ENCODE measurements at places on chromosomes 1 and 21.

DNA sequence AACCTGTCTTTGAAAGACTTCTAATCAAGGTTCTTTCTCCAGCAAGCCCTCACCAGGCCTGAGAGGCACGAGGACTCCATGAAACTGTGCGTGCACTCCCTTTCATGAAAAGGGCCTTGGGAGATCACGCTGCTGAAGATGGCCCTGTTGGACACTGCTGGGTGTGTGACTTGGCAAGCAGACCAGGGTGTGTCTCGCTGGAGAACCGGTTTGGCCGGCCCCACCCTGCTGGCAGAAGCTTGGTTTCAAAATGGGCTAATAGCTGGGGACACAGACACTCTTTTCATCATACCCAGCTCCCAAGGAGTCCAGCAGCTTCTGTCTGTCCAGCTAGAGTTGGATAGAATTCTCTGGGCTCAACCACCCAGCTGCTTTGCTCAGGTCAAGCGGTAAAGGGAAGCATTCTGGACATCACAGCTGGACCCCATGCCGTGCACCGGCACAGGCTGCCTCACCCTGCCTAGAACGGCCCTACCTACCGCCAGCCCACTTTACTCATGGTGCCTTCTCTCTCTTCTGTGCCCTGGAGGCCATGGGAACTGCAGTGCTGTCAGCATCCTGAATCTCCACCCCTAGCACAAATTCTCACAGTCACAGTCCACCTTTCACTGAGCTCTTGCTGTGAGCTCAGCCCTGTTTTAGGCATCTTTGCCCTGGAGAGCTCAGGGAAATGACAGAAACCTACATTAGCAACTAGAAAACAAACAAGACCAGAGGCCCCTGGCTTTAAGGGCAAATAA, 24.6 kb downstream of the PKP1 start:
- no peak for DNase-seq

- DNase-seq = no peak
These were observed 6.0 kb downstream of the ZBTB48 start for GRCh38 chr1:6585841-6586240.

- no peak for DNase-seq
These were observed 431 bp downstream of the MTARC1 start for GRCh38 chr1:220787069-220787619.

- peak; percentile 48 for DNase-seq
These were observed 24.8 kb upstream of the ELOA start for GRCh38 chr1:23718482-23718881.

GRCh38 chr1:81006502-81006901, 794.2 kb upstream of the ADGRL2 start:
- no peak for DNase-seq

DNA sequence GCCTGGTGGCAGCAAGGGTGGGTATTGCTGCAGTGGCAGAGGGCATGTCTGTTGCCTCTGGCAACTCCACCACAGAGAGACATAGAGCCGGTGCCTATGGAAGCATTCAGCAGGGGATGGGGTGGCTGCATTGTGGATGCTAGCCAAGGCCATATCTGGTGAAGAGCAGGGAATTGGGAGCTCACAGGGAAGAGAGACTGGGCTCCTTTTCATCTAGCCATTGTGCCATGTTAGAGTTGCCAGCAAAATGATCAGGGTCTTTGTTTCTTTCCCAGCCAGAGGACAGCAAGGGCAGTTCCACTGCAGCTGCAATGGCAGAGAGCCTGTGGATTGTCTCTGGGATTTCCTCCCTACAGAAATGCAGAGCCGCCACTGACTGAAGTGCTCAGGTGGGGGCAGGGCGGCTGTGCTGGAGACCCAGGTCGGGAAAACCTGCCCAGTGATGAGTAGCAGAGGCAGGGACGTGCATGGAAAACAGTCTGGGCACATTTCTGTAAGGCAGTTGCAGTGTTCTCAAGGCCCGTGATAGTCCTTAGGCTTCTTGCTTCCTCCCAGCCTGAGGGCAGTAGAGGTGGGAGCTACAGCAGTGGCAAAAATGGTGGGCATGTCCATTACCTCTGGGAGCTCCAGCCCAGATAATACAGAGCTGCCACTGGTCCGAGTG, 40.2 kb upstream of the CYP4X1 start:
- no peak for DNase-seq

DNA sequence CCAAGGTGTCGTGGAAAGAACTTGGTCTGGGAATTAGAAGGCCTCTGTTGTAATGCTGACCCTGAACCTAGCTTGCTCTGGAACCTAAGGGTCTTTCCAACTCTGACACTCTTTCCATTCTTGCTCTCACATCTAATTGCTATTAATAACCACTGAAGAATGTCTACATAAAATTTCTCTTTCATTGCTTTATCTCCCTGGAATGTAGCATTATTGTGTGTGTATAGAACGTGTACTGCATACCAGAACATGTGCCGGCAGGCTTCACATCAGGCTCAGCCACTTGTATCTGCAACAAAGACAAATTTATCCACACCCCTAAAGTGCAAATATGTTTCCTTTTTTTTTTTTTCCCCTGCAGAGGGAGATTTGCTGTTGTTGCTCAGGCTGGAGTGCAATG, 13.9 kb upstream of the LAX1 start:
- peak; percentile 70 for DNase-seq

DNA sequence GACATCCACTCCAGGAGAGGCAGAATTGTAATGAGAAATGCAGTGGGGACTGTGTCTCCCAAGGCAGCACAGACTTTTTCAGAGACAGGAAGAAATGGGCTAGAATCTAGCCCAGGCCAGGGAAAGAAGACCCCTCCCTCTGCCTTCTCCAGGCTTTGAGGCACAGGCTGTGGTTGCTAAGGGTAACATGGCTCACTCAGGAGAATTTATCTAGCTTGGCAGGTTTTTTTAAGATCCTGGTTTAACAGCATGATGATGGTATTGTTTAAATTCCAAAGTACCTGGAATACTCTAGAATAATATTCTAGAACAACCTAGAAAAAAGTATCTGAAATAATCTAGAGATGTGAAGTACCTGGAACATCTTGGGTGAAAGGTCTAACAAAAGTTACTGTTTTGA, 125.6 kb downstream of the URB2 start:
- no peak for DNase-seq

- no peak for DNase-seq
These were observed 13.8 kb upstream of the SEC16B start for GRCh38 chr1:177983482-177984135.

GRCh38 chr1:202964791-202965410, 2.2 kb downstream of the CYB5R1 start:
- DNase-seq = peak; percentile 95

- no peak for DNase-seq
These were observed 37.1 kb upstream of the NBL1 start for GRCh38 chr1:19606817-19607642.

Data from NCI-H226 (cell line).